ENCODE measurements at places on chromosomes 5 and 9.
A peak's percentile ranks its signal among the peaks of the same experiment; 100 is the strongest.

DNA sequence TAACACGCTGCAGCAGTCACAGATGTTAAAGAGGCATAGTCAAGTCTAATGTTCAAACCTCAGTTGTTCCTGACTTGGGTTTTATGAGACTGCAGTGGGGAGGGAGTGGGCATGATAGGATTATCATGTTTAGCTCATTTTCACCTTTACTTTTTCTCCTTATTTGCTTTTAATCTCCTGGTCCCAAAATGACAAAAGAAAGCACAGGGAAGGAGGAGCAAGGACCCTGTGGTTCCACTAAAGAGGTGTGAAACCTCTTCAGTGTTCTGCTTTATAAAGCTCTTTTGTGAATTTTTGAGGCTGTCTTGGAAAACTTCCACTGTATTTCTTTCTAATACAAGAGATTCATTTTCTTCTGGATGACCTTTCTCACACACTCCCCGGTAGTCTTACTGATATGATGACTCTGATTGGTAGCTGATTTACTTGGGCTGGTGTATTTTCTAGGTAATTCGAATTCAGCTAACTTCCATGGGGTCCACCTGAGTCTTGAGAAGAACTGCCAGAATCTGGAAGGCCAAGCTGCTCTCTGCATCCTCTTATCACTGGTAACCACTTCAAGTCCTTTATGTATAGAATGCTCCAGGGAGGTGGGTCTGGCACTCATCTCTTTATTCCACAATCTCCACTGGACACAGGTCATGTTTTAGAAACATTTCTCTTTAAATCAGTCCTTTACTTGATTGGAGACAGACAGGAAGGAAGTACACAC lies 1364.4 kb upstream of the CDH9 start:
- no peak for DNase-seq

- no peak for DNase-seq
Measured at GRCh38 chr5:129768735-129769134, 20.8 kb downstream of the MINAR2 start.

DNA sequence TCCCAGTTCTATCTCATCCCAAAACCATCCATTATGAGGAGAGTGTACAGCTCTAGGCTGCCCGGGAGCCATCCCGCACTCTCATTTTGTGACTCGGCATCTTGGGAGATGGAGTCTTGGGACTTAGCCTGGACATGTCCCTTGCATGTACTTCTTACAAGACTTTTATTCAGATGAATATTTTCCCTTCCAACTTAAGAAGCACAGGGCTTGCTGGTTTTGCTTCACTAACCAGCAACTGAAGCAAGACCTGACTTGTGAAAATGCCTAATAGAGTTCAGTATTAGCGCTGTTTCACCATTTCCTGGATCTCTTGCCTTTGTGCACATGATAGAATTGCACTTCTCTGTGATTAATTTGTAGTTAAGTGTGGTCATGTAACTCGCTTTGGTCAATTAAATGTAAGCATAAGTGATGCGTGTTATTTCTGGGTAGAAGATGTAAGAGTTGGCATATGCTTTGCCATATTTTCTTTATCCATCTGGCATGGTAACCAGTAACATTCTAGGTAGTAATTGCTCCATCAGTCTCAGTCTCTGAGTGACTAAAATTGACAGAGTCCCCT lies 55.8 kb downstream of the PDCD1LG2 start:
- no peak for DNase-seq

- DNase-seq: no peak
Measured at GRCh38 chr9:19642256-19642655, 146.6 kb downstream of the SLC24A2 start.

GRCh38 chr5:128135286-128135685 lies 51.7 kb downstream of the SLC12A2 start:
- no peak for DNase-seq

GRCh38 chr5:172635038-172635437 lies 6.0 kb upstream of the NEURL1B start:
- DNase-seq: no peak

GRCh38 chr9:137264067-137264466 lies 8.9 kb downstream of the NELFB start:
- no peak for DNase-seq

DNA sequence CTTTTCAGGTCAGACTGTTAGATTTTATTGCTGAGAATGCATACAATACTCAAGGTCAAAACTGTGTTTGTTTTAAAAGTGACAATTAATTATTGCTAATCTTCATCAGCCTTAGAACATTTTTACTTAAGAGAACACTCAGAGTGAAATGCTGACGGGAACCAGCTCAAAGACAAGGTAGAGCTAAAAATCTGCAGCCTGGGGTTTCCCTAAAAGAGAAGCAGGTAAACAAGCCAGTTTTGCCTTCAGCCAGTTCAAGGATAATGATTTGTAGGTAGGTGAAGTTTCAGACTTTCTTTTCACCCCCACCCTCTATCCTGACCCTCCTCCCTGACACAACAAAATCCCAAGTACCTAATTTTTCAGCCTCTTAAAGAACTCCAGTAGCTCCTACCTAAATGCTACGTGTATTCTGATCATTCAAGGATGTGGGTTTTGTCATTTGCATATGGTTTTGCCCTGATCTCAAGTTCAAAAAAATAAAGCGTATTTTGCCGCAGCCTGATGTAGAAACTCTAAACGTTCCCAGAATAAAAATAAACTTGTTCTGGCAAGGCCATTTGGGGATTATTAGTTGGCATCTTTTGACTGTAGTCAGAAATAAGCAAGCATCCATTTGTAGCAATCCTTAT lies 407.2 kb downstream of the EFNA5 start:
- DNase-seq: no peak

DNA sequence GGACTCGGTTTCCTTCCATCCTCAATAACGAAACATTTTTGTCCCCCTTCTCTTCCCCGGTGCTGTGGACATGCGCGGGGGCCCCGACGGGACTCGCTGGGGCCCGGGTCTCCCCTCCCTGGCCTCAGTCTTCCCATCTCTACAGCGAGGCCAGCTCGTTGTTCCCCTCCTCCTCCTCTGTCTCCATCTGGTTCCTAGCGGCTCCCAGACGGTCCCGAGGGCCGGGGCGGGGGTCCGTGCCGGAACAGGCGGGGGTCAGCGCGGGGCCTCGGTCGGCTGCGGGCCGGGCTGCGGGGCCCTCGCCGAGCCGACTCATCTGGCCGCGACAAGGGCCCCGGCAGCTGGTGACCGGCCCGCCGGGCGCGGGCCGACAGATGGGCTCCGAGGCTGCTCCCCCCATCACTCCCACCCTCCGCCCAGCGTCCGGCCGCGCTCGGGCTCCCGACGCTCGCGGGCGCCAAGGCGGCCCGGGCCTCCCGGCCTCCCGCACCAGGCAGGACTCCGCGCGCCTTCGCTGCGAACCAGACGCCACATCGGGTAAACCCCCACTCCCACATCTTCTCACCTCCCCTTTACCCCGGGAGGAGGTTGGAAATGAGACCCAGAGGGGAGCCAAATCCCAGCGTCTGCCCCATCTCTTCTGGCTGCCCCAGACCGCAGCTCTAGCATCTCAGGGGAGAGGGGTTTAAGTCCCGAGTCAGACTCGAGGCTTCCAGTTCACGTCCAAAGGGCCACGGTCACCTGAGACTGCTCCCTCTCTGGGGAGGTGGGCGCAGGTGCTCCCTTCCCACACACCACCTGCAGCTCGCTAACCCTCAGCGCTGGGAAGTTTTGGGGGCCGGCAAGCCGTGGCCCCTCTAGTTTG lies 8.1 kb downstream of the BARHL1 start:
- DNase-seq: no peak

- DNase-seq: peak; percentile 72
Measured at GRCh38 chr9:84315278-84315877, 25.2 kb downstream of the SLC28A3 start.

DNA sequence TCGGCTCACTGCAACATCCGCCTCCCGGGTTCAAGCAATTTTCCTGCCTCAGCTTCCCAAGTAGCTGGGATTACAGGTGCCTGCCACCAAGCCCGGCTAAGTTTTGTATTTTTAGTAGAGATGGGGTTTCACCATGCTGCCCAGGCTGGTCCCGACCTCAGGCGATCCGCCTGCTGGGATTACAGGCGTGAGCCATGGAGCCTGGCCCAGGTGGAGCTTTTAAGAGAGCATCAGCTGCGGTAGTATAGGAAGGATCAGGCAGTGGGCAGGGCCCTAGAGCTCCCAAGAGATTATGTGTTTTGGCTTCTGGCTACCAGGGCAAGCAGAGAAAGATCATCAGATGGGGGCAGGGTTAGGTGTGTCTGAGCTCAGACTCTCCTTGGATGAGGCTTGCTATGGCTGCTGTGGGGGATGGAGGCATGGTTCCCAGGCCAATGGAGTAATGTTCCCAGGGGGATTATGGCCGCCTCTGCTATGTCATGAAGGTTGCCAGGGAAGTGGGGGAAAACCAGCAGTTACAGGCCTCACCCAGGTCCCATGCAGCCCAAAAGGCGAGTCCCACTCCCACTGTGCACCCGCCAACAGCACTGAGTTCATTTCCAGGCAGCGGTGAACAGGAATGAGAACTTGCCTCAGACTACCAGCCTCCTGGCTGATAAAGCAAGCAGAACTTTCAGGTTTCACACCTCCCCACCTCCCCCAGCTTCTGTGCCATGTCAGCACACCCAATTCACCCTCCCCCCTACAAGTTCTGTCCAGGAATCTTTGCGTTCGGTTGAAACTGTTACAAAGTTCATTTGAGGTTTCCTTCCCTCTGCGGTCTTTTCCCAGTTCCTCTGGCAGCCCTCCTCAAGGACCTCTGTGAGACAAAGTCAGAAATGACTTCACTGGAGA lies 507.6 kb downstream of the SPATA31D1 start:
- DNase-seq: no peak

DNA sequence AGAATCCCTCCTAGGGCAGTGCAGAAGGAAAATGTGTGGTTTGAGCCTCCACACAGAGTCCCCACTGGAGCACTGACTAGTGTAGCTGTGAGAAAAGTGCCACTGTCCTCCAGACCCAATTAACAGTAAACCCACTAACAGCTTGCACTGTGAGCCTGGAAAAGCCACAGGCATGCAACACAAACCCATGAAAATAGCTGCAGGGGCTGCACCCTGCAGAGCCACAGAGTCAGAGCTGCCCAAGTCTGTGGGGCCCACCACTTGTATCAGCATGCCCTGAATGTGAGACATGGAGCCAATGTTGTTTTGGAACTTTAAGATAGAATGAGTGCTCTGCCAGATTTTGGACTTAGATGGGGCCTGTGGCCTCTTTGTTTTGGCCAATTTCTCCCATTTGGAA lies 119.8 kb upstream of the CDH9 start:
- no peak for DNase-seq

GRCh38 chr9:14547245-14548060 lies 145.8 kb downstream of the ZDHHC21 start:
- DNase-seq: no peak

All from activated CD8-positive, alpha-beta T cell treated with anti-CD3 and anti-CD28 coated beads for 36 hours (primary cell).